ENCODE measurements at places on chromosomes 11 and 22.

GRCh38 chr11:85939099-85940015 lies 84.2 kb downstream of the CCDC83 start:
- no peak for DNase-seq

DNA sequence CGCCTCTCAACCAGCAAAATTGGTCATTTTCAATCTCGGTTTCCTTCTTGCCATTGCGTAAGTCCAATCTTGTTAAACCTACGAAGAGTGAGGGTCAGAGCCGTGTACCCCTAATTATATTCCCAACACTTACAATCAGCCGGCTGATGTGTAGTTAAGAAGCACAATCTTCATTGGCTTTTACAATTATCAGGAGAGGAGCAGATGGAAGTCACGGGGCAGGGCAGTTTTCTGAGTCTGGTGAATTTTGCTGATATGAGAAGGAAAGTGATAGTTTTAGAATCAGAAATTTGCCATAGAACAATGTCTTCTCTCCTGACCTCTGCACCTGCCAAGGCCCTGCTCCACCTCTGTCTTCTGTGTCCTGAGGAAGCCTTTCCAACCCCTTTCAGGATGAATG lies 35.0 kb upstream of the ATXN10 start:
- no peak for DNase-seq

DNA sequence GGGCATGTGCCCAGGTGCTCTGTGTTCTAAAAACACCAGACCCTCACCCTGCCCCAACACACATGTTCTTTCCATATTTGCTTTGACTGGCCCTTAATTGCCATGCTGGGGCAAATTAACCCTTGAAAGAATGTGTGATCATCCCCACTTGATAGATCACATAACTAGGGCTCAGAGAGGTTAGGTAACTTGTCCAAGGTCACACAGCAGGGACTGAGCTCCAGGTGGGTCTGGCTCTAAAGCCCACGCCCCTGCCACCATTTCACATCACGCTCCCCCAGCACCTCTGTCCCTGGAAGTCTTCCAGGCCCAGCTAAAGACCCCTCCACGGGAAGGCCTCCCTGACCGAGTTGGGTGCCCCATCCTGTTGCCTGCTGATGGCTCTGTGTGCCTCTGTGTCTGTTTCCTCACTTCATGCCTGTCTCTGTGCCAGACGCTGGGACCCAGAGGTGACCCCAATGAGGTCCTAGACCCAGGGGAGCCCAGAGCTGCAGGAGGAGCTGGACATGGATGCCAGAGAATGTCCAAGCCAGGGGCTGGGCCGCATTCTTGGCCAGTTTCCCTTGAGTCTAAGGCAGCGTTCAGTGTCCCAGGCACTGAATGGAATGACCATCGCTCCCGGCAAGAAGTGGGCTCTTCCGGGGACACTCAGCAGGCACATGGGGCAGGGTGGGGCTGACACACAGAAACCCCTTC lies 79.7 kb downstream of the MYO7A start:
- DNase-seq = no peak

- no peak for DNase-seq
Observed at GRCh38 chr11:11513422-11513821, 108.4 kb downstream of the GALNT18 start.

DNA sequence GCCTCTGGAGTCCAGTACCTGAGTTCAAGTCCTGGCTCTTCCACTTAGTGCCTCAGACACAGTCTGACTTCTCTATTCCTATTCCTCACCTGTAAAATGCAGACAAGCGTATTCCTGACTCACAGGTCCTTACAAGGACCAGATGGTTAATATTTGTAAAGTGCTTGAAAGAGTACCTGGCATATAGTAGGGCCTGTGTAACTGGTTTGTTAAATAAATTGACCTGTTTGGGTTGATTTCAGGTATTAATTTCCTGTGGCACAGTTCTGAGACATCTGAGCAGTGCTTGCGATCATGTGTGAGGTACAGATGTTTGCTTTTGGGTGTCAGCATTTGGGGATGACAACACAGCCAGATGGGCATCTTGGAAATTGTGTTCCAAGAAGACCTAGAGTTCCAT lies 127.5 kb downstream of the APIP start:
- DNase-seq = no peak
